ENCODE measurements at places on chromosomes 16 and 17. TPM values are rescaled to one million over a fixed set of nuclear protein-coding genes. Genes with fewer than 3 reads are reported as not detected.

The DUSP14 gene
- total RNA-seq, result 33.5 TPM

The WNK4 gene
- 8.1 TPM for total RNA-seq

The FAM20A gene
- total RNA-seq, result not detected

The RGS9 gene
- 0.81 TPM for total RNA-seq

The NPIPB5 gene
- total RNA-seq, result 70.3 TPM

The ANKFN1 gene
- not detected for total RNA-seq

The LGALS9 gene
- total RNA-seq, result 6.9 TPM

The CNTNAP1 gene
- total RNA-seq, result 17.1 TPM

The IRF8 gene
- not detected for total RNA-seq

The IL4R gene
- total RNA-seq, result 25.9 TPM

The C16orf90 gene
- not detected for total RNA-seq

The KRTAP3-3 gene
- not detected for total RNA-seq

The FBXL16 gene
- total RNA-seq, result 0.18 TPM

The FOXO3B gene
- 2.2 TPM for total RNA-seq

The CIITA gene
- 0.09 TPM for total RNA-seq

The ENKD1 gene
- total RNA-seq, result 19.4 TPM

The ZNF594 gene
- total RNA-seq, result 3.2 TPM

The CPNE7 gene
- total RNA-seq, result 16.1 TPM

The TEX14 gene
- under 0.01 TPM for total RNA-seq

The SLC5A2 gene
- total RNA-seq, result under 0.01 TPM

The LITAFD gene
- total RNA-seq, result not detected

The UNC13D gene
- total RNA-seq, result 3.4 TPM

The OTOP2 gene
- total RNA-seq, result not detected

The KCNJ18 gene
- total RNA-seq, result not detected

The TVP23A gene
- total RNA-seq, result not detected

The MRPL45 gene
- 34.2 TPM for total RNA-seq

The GDPD3 gene
- 0.81 TPM for total RNA-seq

The CACNA1H gene
- total RNA-seq, result not detected

The C1QL1 gene
- 0.09 TPM for total RNA-seq

The MAF gene
- total RNA-seq, result 0.19 TPM

The VTN gene
- total RNA-seq, result 0.38 TPM

The WNT3 gene
- total RNA-seq, result 1.6 TPM

The CENPN gene
- total RNA-seq, result 22.9 TPM

The HOXB5 gene
- total RNA-seq, result 0.09 TPM

The SRCIN1 gene
- total RNA-seq, result under 0.01 TPM

The ABCA6 gene
- total RNA-seq, result 11.1 TPM

The C17orf107 gene
- 1.6 TPM for total RNA-seq

The SCIMP gene
- total RNA-seq, result not detected

The EFNB3 gene
- total RNA-seq, result 0.38 TPM

The PYDC1 gene
- total RNA-seq, result not detected

The CHAD gene
- total RNA-seq, result not detected
